ENCODE measurements at places on chromosomes 16 and 17.

- DNase-seq: no peak
These were observed 51.5 kb downstream of the GTF3C1 start for GRCh38 chr16:27498031-27498825.

DNA sequence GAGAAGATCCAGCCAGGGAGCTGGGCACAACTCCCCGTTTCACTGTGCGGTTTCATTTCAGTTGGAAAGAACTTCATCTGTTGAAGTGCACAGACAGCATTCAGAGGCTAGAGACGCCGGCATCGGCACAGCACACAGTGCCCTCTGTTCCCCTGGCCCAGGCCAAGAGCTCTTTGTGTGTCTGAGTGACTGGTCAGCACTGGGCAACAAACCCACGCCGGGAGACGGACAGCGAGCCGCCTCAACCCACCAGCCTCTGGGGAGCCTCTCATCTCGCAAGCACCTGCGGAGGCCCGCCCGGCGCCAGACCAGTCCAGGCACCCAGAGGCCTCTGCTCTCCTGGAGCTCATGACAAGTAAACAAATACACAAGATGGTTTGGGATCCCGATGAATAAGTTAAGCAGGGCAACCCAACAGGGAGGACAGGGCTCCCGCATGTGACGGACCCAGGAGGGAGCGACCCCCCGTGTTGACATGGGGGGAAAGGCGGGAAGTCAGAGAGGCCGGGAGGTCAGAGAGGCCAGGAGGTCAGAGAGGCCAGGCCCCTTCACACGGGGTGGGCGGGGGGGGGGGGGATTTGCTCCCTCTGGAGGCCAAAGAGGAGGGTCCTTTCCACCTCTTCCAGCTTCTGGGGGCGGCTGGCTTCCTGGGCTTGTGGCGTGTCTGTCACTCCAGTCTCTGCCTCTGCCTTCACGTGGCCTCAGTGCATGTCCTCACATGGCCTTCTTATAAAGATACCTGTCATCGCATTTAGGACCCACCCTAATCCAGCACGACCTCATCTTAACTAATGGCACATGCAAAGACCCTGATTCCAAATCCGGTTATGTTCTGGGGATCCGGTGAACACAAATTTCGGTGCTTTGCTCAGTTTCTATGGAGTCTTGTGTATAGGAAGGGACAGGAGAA is 25.8 kb upstream of the KLHDC4 start:
- DNase-seq: no peak

DNA sequence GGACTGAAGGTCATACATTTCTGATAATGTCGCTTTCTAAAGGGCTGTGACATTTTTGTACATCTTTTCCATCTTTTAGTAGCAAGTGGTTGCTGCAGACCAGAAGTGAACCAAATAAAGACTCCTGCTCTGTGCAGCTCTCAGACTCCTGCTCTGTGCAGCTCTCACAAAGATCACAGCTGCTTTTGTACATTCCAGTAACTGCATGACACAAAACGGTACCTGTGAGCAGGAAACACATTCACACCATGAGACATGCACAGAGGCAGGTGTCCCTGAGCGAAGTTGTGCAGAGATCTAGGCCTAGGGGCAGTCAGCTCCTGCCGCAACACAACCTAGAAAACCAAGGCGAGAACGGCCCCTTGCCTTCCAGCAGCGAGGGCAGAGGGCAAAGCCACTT is 67.5 kb downstream of the KLHDC4 start:
- DNase-seq: no peak

DNA sequence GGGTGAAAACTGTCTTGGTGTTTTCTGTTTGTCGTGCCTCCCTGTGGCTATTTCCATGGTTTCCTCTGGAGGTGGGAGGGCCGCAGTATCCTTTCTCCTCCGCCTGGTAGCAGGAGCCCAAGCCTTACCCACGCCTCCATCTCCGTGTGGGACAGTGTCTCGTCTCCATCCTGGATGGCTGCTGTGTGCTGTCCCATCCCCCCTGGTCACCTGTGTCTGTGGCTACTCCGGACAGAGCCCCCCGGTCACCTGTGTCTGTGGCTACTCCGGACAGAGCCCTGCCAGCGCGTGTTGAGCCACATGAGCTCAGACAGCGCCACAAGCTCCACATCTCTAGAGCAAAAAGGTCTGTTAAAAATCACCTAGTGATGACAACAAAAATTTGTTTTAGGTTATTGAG is 198.2 kb upstream of the CHMP6 start:
- no peak for DNase-seq

- DNase-seq: no peak
These were observed 5.3 kb downstream of the MYCBPAP start for GRCh38 chr17:50513495-50513894.

DNA sequence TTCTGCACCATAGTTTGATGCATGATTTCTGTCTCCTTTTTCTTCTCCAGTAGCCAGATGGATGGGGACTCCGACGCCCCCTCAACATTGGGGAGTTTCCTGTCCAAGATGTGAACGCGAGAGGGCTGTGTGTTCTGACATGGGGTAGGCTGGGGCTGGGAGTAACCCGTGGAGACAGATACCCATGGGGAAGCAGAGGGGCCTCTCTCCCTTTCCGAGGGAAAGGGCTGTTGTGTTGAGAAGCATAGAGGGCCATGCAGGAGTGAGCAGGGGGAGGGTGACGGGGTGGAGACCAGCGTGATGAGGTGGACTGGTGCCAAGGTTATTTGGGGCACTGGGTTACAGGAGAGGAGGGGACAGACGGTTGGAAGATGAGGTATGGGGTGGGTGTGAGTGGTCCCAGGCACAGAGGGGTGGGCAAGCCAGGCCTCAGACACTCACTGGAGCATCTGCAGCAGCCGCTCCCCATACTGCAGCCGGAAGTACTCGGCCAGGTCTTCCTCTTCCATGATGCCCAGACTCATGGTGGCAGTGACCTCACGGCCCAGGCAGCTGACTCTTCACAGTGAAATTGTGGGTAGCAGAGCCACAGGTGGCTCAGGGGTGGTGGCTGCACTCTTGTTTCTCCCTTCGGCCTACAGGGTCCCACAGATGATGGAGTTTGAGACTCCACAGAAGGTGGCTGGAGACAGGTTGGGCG is 400 bp downstream of the CCDC42 start:
- DNase-seq: no peak
